T-helper 9 cell (primary cell): ENCODE measurements at places on chromosomes 2 and 18.
A peak's percentile ranks its signal among the peaks of the same experiment; 100 is the strongest.

DNA sequence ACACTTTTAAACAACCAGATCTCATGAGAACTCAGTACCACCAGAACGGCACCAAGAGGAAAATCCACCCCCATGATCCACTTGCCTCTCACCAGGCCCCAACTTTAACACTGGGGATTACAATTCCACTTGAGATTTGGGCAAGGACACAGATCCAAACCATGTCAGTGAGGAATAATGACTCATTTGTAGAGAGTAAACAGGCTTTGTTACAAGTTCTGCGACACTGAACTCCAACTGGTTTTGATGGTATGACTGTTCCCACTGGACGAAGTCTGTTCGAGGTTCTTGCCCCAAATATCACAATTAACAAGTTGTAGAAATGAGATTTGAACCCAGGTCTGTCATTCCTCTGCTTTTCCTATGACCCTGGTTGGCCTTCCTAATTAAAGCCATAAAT, 718.1 kb upstream of the ID2 start:
- no peak for DNase-seq

- no peak for DNase-seq
Observed at GRCh38 chr2:66322506-66323260, 112.2 kb upstream of the MEIS1 start.

- no peak for DNase-seq
Observed at GRCh38 chr18:22914633-22915032, 18.5 kb upstream of the RBBP8 start.

- no peak for DNase-seq
Observed at GRCh38 chr2:168208652-168209051, 38.7 kb downstream of the STK39 start.

- no peak for DNase-seq
Observed at GRCh38 chr2:44778671-44779476, 162.6 kb upstream of the SIX3 start.

DNA sequence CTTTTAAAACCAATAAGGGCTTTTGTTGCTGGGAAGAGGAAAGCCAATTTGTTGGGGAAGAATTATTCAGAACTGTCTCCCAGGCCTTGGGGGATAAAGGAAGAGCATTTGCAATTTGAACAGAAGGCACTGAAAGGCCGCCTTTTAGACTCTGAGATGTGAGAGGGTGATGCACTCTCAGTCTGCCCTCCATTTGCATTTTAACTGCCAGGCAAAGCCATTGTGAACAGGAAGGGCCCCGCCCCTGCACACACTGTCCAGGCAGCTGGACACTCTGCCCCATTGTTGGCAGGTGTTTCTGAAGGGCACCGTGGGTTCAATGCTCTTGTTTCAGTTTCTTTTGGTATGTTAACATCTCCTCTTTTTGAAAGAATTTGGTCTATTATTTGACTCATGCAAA, 169.5 kb upstream of the COPS8 start:
- no peak for DNase-seq

- no peak for DNase-seq
Observed at GRCh38 chr2:202278944-202279343, 13.4 kb downstream of the NOP58 start.

GRCh38 chr2:65435625-65436168, 3.3 kb upstream of the SPRED2 start:
- DNase-seq = peak; percentile 7

DNA sequence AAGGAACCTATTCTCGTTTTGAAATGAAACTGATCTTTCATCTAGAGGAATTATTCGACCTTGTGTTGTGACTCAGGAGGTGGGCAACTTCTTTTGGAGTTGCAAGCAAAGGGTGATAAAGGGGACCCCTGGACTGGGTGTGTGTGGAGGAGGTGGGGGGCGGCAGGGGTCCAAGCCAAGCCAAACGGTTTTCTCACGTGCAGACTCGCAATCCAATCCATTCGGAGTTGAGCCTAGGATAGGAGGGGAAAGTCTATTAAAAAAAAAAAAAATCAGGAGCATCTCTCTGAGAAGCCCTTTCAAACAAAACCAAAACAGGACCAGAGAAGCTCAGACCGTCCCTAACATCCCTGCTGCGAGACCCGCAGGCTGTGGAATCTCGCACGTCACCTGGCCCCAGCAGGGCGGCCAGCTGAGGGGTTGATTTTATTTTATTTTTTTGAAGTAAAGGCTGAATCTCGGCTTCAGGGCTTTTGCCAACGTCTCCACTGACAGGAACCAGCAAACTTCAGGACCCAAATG, 3.7 kb upstream of the ZEB2 start:
- no peak for DNase-seq

DNA sequence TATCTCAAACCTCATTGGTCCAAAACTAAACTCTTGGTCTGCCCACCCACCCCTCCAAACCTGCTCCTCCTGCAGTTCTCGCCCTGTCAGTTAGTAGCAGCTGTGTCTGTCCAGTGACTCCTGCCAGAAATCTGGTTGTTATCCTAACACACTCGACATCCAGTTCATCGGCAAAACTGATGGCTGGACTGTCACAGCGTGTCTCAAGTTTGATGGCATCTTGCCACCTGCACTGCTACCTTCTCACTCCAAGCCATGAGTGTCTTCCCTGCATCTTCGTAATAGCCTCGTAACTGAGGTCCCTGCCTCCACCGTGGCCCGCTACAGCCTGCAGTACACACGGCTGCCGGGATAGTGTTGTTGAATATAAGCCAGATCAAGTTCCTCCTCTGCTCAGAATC, 470.1 kb upstream of the RAB12 start:
- DNase-seq = no peak

GRCh38 chr18:45447355-45448265, 167.7 kb upstream of the SLC14A2 start:
- no peak for DNase-seq

DNA sequence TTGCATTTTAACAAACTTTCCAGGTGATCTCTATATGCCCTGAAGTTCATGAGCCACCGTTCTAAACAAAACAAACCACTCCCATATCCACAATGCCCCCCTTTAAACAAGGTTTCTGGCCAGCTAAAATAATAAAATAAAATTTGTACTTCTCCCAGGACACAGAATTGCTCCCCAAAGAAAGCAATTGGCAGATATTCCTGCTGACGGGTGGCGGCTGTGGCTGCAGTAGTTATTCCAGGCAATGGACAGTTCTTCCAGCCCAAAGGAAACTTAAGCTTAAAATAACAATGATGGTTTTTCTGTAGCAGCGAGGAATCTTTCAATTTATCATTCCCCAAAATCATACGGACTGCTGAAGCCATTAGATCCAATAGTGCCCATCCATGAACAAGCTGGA, 260.5 kb upstream of the ZNF521 start:
- DNase-seq = no peak

- no peak for DNase-seq
Observed at GRCh38 chr18:75109819-75110218, 99.1 kb downstream of the PTGR3 start.
